ENCODE measurements at places on chromosomes 4 and X.

GRCh38 chrX:5915783-5916182, 312.9 kb downstream of the NLGN4X start:
- DNase-seq, result no peak

DNA sequence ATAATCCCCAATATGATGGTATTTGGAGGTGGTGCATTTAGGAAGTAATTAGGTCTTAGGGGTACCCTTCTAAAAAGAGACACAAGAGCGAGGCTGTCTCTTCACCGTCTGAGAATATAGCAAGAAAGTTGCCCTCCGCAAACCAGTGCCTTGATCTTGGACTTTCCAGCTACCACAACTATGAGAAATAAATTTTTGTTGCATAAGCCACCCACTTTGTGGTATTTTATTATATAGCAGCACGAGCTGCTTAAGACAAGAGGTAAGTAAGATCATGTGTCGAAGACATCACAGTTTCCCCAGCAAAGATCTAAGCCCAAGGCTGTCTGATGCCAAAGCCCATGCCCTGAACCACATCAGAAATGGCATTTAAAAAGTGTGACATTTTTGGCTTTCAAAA, 9.6 kb upstream of the EXOSC9 start:
- DNase-seq, result no peak

DNA sequence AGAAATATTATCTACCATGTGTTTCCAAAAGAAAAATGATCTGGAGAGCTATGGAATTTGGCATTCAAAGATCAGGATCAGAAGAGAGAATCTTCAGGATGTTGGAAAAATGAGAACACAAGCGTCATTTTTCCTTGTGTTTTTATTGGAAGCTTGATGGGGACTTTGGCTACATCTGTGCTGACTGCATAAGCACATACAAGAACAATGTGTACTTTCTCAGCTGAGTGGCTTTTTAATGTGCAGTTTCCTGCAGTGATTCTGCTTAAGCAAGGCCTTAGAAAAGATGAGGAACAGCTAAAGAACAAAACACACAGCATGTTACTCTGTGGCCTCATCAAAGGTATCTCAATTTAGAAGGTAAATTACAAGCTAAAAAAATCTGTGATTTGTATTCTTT, 1039.9 kb downstream of the GLUD2 start:
- no peak for DNase-seq

DNA sequence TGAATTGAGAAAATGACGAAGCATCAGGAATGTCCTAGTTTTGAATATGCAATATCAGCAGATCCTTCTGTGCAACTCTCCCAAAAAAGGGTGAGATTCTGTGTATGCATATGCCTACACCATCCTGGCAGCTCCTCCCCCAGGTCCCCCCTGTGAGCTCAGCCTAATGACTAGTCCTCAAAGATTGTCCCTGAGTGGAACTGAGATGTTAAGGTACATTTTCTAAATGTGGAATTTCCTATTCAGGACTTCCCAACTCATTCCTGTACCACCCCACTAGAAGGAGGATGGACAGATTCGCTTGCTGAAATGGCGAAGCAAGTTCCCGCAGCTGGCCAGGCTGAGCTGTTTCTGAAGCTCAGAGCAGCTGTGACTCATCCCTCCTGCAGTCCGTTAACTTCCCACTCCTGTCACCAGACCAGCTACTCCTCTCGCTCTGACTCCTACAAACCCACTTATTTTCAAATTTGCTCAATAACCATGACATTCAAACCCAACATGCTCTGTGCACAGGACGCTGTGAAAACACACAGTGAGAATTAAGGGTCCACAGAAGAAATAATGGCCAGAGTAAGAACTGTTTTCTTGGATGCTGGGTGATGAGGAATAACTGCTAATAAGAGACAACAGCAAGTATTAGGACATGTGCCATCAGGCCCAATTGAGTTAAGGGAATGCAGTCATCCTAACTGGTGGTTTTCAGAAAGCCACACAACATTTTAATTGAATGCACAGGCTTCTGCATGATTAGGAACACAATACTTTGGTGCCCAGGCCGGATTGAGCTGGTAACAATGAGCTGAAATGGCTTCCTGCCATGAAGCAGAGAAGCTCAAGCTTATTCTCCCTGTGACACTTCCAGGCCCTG, 40.0 kb upstream of the IRF2 start:
- peak; percentile 75 for DNase-seq

- no peak for DNase-seq
Measured at GRCh38 chr4:16123356-16124084, 39.7 kb upstream of the PROM1 start.

- no peak for DNase-seq
Measured at GRCh38 chrX:9465380-9466123, 694 bp downstream of the TBL1X start.

DNA sequence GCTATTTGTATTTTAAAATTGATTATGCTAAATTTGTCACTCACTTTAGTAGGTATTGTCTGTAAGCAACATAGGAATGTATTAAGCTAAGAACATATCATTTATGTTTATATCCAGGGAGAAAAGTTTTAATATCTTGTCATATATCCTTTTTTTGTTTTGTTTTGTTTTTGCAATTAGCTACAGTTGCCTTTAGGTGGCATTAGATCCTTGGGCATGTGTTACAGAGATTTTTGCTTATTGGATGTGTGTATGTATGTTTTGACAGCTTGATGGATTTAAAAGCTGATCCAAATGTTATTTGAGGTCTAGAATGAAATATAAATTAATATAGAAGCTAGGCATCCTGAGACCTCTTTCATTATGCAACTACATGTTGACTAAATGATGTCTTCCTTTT, 36.1 kb upstream of the OTUD4 start:
- DNase-seq, result no peak

DNA sequence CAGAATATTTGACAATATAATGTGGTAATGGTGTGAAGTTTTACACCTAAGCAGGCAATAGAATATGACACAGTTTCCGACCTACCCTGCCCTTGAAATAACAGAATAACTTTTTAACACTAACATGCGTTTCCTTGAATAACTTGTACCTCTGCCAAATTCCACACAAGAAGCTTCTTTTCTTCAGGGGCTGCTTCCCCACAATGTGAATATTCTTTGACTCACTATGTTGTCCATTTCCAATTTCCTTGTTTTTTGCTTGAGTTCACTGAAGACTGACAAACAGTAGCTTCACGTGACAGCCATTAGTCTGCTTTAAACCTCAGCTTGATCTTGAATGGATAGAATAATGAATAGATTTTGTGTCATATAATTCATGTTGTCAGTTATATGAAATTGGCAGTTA, 14.3 kb downstream of the SHROOM3 start:
- DNase-seq, result no peak

- no peak for DNase-seq
Measured at GRCh38 chr4:19927381-19927780, 324.3 kb upstream of the SLIT2 start.

DNA sequence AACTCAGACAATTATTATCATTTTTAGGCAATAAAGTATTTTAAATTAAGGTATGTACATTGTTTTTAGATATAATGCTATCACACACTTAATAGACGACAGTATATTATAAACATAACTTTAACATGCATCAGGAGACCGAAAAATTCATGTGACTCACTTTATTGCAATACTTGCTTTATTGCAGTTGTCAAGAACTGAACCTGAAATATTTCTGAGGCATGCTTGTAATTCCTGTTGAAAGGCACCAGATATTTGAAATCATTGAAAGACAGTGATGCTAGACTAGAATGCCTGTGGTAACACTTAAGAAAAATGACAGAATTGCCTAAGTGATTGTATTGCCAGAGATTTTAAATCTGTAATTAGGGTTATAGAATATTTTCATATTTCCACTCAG, 175.6 kb upstream of the MAGEB2 start:
- DNase-seq, result no peak

GRCh38 chrX:105725228-105725627, 97.1 kb upstream of the NRK start:
- no peak for DNase-seq

GRCh38 chr4:89939546-89939945, 44.9 kb downstream of the MMRN1 start:
- no peak for DNase-seq

GRCh38 chr4:148795156-148795864, 353.1 kb upstream of the NR3C2 start:
- DNase-seq, result no peak

GRCh38 chrX:152637649-152638442, at the start of gene GABRQ:
Gene GABRQ, plus strand, starts transcription at chrX:152637895. Its CDS starts 308 bp downstream, at chrX:152638203.
- DNase-seq, result peak; percentile 21

DNA sequence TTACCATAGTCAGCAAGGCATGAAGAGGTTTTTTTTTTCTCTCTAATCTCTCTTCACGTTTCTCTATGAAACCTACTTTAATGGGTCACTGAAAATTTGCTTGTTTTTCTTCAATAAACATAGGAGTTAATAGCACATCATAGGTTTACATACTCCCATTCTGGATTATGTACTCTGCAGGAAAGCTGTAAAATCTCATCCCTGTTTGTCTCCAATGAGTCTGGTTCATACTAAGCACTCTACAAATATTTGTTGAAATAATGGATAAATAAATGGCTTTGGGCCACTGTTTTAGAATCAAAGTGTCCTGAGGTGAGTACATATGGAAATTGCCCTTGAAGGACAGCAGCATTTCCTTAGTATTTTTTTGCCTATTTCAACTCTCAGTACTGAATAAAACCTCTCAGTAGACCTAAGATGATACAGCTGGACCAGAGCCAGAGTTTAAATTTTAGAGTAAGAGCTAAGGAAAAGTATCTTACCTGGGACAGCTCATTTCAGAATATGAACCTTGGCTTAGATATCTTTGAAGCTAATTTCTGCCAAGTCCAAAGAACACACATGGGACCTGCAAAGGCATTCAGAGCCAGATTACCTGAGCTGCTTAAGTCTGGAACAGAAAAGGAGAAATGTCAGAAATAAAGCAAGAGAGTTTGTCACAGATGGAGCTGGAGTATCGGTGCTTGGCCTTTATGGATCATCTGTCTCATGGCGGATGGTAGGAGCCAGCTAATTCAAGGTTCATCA, 34.4 kb downstream of the PF4 start:
- DNase-seq, result no peak

DNA sequence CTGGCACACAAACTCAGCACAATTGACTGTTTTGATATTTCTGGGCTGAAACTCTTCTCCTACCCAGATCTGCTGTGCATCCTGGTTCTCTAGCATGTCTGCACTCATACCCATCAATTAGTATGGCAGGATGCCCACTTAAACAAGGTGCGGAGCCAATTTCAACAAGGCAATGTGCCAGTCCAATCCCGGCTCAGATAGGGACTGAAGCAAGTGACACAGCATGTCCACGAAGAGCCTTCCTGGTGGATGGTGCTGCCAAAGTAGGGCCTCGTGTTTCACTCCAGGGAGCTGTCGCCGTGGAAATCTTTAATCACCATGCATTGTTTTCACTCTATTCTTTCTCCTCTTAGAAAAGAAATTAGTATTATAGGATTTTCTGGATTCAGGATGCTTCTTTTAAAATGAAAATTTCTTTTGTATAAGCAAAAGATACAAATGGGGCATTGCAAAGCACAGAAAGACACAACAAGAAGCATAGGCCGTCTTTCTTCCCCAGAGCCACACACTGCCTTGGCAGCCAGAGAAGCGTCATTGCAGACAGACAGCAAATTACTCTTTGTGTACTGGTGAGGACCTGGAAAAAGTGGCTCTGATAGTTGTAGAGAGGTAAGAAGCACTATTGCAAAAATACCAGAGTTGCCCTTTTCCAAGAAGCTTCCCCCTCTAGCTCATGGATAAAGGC, 40.6 kb upstream of the LSM6 start:
- no peak for DNase-seq

- DNase-seq, result no peak
Measured at GRCh38 chr4:76074993-76075600, 588 bp downstream of the ART3 start.

- DNase-seq, result no peak
Measured at GRCh38 chr4:25085671-25086070, 54.9 kb upstream of the LGI2 start.

GRCh38 chrX:46260499-46260898, 284.7 kb downstream of the ZNF674 start:
- no peak for DNase-seq

GRCh38 chrX:7219153-7219705, 71.3 kb upstream of the PUDP start:
- DNase-seq, result no peak

GRCh38 chr4:142721187-142721586, 124.9 kb downstream of the INPP4B start:
- no peak for DNase-seq

- no peak for DNase-seq
Measured at GRCh38 chr4:53671757-53672156, 80.5 kb upstream of the LNX1 start.

DNA sequence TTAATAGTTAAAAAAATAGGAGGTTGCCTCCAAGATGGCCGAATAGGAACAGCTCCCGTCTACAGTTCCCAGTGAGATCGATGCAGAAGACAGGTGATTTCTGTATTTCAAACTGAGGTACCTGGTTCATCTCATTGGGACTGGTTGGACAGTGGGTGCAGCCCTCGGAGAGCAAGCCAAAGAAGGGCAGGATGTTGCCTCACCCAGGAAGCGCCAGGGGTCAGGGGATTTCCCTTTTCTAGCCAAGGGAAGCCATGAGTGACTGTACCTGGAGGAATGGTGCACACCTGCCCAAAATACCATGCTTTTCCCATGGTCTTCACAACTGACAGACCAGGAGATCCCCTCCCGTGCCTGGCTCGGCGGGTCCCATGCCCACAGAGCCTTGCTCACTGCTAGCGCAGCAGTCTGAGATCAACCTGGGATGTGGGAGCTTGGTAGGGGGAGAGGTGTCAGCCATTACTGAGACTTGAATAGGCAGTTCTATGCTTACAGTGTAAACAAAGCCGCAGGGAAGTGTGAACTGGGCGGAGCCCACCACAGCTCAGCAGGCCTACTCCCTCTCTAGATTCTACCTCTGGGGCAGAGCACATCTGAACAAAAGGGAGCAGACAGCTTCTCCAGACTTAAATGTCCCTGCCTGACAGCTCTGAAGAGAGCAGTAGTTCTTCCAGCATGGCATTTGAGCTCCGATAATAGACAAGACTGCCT, 47.5 kb downstream of the PPA2 start:
- no peak for DNase-seq

DNA sequence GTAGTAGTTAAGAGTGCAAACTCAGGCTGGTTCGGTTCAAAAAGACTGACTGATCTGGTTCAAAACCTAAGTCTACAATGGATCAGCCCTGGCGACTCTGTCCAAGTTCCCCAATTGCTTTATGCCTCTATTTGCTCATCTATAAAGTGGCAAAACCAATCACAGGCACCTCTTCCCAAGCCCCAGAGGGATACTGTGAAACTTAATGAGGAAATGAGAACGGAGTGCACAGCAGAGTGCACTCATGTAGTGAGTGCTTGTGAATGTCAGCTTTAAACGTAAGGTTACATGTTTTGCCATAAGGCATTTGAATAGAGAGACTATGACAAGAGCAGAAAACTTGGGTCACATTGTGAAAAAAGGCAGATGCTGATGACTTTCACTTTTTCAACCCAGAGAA, 199.7 kb upstream of the KLF3 start:
- DNase-seq, result no peak
